ENCODE measurements at places on chromosomes 1 and 21.
A peak's percentile ranks its signal among the peaks of the same experiment; 100 is the strongest.

DNA sequence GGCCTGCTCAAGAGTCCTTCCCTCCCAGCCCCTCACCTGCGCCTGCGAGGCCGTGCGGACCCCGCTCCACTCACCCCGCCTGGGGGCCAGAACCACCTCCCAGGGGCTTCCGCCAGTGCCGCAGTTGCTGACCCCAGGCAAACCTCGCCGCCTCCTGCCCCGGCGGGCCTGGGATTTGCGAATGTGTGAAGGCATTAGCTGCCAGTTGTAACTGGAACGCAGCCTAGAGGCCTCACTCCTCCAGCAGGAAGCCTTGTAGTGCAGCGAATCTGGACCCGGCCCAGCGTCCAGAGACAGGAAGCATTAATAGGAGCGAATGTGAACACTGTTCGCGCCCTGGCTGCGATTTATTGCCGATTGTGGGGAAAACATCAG lies 140.9 kb upstream of the ARHGEF16 start:
- DNase-seq: peak; percentile 80

- DNase-seq: peak; percentile 30
Observed at GRCh38 chr1:200526709-200527612, 93.6 kb downstream of the KIF14 start.

GRCh38 chr1:98018074-98018473 lies 97.2 kb upstream of the DPYD start:
- no peak for DNase-seq

- no peak for DNase-seq
Observed at GRCh38 chr21:36606983-36607325, 92.0 kb upstream of the SIM2 start.

DNA sequence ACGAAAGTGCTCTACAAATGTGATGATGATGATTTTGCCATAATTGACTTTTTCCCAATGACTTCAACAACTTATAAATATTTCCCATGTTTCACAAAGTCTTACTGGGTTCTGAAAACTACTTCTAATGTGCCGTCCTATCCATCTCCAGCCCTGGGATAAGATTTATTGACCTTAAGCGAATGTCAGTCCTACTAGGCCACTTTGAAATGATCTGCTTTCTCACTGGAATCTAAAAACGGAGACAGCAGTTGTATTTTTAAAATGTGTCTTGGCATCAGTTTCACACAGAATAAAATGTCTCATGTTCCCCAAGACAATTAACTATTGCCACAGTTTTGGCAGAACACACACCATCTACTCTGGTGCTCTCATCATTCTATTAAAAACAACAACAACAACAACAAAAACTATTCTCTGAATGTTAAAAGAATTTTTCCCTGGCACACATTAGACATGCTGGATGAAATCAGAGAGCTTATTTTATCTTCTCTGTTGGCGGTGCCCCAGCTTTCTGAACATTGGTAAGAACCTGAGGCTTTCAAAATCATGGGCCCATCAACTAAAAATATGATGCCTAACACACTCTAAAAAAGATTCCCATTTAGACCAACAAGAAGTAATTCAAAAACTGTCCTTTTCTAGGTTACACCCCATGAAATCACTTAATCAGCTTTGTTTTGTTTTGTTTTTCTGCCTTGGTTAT lies 23.1 kb upstream of the DNASE2B start:
- no peak for DNase-seq

DNA sequence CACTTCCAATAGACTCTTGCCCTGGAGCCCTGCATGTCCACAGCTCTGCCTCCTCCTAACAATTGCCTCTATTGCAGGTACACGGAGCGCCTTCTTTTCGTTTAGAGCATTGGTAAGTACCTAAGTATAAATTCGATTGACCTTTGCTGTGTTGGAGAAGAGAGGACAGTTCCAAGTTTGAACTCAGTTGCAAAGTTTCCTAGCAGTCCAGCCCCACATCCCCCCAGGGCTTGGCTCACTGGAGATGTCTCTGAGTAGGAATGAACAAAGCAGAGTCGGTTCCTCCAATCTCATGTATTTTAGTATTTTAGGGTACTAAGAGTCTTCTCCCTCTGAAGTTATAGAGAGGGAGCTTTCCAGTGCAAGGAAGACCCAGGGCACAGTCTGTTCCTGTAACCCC lies 238.9 kb upstream of the AJAP1 start:
- no peak for DNase-seq

DNA sequence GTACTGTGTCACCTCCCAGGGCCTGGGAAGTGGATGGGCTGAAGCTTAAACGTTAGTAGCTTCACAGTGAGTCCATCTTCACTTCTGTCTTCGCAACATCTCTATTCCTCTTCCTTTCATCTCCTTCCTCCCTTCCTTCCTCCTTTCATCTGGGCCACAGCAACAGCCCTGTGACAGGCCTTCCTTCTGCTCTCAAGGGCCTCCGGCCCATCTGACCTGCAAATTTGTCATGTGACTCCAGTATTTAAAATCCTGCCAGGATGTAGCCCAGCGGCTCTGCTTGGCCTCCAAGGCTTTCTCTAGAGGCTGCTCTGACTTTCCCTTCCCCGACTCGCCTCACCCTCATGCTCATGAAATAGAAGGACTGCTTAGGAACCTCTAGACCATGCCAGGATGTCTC lies 10.9 kb upstream of the BATF3 start:
- no peak for DNase-seq

- no peak for DNase-seq
Observed at GRCh38 chr21:14711287-14711686, 165.2 kb upstream of the SAMSN1 start.

- DNase-seq: no peak
Observed at GRCh38 chr1:66434096-66434495, 99.9 kb upstream of the SGIP1 start.

DNA sequence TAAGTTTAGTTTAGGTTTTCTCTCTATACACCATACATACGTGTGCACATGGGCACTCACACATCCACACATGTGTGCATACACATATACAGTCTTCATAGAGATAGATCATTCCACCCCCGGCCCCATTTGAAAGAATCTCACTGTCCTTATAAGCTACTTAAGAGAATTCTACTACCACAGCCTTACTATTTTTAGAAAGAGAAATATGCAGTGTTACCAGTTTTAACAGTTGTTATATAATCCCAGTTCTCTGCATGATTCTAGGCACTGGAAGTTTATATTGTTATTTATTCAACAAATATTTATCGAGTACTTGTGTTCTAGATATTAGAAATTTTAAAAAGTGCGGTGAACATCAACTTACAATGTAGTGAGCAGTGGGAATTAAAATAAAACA lies 41.5 kb downstream of the KCTD3 start:
- no peak for DNase-seq

Data from A172 (cell line).